Aorta (tissue), 5 donors: ENCODE measurements at places on chromosomes 16 and 17. TPM values are rescaled to one million over a fixed set of nuclear protein-coding genes. Genes with fewer than 3 reads are reported as not detected.
A peak's percentile ranks its signal among the peaks of the same experiment; 100 is the strongest.

ARL17A gene
- 12.8 TPM for total RNA-seq

GP1BA gene
- 0.19 TPM for total RNA-seq

MCRIP2 gene
- 10.4 TPM for total RNA-seq

ZNF207 gene
- 162 TPM for total RNA-seq

CCDC40 gene
- total RNA-seq, result 11.3 TPM

HAGH gene
- 50.2 TPM for total RNA-seq

TP53 gene
- 45.3 TPM for total RNA-seq

NFATC2IP gene
- total RNA-seq, result 21.5 TPM

NPIPA1 gene
- total RNA-seq, result 221 TPM

DRC7 gene
- total RNA-seq, result not detected

DNA sequence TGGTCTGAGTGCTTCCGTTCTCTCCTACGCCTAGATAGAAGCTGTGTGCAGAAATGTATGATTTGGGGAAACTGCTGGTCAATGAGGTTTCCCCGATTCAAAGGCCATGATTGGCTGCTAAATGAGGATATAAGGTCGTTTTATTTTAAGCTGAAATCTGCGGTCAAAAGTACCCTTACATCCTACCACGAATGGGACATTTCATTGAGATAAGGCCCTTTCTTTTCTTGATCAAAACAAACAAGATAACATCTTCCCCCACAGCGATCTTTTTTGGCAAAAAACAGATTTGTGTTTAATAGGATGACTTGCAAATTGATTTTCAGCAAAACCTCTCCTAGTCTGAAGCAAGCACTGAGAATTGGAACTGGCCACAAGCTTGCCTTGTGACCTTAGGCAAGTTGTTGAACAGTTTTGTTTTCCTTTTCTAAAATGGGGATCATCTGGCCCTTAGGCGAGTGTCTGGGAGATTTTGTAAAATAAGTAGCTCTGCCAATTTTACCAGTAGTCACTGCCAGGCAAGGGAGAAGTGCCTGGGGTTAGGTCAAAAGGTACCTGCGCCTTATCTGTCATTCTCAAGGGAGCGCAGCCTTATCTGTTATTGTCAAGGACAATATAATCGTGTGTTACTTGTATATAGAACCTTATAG, 635 bp downstream of the SCPEP1 start:
- DNase-seq, result no peak

GRCh38 chr17:48241770-48242497, 134.4 kb downstream of the SNX11 start:
- no peak for DNase-seq

- no peak for DNase-seq
Measured at GRCh38 chr17:47213540-47213939, 4.4 kb downstream of the MYL4 start.

DNA sequence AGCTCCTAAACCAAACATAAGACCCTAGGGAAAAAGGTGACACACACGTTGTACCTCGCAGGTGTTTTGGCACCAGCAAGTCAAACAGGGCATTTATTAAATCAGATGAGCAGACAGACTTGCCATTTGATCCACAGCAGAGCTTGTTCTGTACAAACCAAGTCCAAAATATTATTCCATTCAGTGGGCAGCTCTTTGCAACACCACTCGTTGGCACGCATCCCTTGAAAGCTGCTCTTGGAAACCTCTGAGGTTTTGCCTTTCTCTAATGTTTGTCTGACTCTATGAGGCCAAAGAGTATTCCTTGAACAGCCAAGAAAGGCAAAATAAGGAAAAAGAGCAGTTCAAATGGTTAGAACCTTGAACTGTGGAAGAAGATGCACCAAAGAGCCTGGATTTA, 12.7 kb downstream of the TMEM100 start:
- no peak for DNase-seq

GRCh38 chr17:17888821-17889220, 52.0 kb upstream of the SREBF1 start:
- DNase-seq, result peak; percentile 30

GRCh38 chr17:76094046-76094445, 9.5 kb downstream of the EXOC7 start:
- DNase-seq, result no peak

- peak; percentile 62 for DNase-seq
Measured at GRCh38 chr17:8076502-8077266, 10.8 kb downstream of the ALOX12B start.

GRCh38 chr17:2909846-2910234, 113.6 kb downstream of the RAP1GAP2 start:
- DNase-seq, result no peak

DNA sequence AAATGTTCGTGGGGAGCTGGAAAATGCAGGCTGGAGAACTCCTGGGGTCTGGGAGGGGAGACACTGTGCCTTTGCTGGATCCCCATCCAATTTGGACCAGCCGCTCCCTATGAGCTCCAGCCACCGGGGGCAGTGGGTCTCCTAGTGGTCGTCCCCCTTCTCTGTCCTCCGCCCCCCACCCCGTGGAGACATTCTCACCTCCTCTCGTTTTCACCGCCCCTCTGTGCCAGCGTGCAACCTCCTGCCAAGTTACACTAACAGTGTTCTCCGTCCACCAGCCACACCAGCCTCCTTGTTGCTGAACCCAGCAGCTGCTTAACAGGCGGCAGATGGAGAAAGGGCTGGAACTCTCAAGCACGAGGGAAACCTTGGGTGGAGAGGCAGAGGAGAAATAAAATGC, 67.4 kb upstream of the SOX9 start:
- DNase-seq, result no peak

DNA sequence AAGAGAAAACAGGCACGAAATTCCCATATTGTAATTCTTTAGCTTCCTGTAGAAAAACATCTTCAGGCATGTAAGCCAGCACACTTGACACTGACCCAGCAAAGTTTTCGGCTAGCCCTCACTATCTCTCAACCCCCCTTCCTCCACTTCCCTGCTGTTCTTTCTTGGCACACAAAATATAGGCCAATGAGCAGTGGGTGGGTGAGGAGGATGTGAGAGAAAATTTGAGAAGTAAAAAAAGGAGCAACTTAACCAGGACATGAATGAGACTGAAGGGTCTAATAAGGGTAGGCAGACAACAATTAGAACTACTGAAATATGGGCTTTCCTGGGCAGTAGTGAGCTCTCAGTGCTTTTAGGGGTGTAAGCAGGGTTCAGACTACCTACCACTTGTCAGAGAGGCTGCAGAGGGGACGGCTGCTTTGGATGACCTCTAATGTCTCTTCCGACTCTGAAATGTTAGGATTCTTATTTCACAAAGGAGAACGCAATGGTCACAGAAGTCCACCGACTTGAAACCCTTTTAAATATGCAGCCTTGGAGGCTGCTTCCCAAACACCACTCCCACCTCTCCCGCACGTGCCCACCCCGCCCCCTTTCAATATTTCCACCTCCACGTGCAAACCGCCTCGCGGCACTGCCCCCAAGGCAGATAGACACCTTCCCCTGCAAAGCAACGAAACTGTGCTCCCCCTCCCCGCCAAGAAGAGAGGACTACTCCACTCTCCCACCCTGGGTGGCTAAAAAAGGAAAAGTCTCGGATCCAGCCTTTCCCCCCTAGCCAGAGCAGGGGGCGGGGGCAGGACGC, 889 bp downstream of the MBTD1 start:
- no peak for DNase-seq

DNA sequence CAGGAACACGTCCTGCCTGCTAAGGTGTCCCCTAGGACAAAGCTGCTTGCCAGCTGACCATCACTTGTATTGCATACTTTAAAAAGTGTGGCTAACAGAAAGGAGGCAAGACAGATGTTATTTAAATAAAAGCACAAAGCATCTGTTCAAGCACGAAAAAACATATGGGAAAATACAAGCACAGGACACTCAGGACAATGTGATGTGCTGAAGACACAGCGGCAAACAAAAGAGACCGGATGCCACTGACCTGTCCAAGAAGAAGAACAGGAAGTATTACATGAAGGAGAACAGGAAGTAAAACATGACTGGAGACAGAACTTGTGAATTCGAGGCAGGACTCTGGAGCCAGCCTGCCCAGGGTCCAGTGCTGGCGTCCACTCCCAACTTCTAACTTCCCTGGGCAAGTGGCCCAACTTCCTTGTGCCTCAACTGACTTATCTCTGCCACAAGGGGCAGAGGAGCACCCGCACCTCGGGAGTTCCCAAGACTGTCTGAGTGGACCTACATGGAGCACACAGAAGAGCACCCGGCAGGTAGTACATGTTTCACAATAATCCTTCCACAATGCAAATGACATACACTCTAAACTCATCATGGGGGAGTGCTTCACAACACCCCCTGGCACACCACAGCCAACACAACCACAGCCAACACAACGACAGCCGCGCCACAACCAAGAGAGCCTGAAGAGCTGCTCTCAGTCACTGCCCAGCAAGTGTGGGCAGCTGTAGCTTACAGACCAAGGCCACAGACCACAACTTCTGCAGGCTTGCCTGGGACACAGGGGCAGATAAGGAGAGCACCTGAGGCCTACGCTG, 36.6 kb downstream of the ANKRD11 start:
- DNase-seq, result peak; percentile 70

DNA sequence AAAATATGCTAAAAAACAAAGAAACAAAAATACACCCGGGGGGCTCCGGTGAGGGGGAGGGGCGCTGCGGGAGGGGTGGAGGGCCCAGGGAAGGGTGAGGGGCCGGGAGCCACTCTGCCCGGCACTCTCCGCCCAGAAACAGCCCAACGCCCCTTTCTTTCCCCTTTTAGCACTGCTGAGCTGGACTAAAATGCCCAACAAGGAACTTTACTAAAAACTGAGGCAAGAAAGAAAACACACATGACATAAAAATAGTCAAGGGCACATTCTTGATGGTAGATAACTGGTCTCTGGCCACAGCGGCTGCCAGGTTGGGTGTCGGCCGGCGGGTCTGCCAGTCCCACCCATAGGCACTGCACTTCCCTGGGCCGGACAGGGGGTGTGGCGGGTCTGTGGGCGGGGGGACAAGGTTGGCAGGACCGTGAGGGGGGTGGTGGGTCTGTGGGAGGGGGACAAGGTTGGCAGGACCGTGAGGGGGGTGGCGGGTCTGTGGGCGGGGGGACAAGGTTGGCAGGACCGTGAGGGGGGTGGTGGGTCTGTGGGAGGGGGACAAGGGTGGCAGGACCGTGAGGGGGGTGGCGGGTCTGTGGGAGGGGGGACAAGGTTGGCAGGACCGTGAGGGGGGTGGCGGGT, 20.9 kb downstream of the METRNL start:
- DNase-seq, result peak; percentile 86

GRCh38 chr16:53519417-53520091, 16.5 kb upstream of the AKTIP start:
- no peak for DNase-seq

DNA sequence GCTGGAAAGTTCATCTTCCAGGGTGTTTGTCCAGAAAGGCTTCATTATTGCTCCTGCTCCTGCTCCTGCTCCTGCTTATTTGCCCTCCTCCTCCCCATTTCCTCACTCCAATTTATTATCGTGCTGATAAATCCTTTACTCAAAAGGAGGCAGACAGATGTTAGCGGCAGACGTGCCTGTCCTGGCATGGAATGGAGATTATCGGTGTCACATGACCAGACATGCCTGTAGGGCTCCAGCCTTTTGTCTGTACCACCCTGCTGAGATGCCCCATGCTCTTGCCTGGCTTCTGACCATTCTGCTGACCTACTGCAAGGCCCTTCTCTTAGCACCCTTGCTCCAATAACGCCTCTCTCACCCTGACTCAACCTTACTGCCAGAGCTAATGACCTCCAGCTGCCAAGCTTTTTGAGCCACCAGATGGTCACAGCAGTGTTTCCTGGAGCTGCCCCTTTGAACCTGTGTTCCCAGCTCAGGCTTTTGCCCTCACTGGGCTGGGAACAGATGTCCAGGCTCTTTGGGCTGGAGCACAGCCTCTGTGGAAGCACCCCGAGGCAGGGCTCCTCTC, 12.8 kb downstream of the DNAH9 start:
- no peak for DNase-seq

- no peak for DNase-seq
Measured at GRCh38 chr16:11715246-11715947, 27.3 kb downstream of the TXNDC11 start.

GRCh38 chr17:78351449-78352006, 8.3 kb downstream of the SOCS3 start:
- peak; percentile 96 for DNase-seq

DNA sequence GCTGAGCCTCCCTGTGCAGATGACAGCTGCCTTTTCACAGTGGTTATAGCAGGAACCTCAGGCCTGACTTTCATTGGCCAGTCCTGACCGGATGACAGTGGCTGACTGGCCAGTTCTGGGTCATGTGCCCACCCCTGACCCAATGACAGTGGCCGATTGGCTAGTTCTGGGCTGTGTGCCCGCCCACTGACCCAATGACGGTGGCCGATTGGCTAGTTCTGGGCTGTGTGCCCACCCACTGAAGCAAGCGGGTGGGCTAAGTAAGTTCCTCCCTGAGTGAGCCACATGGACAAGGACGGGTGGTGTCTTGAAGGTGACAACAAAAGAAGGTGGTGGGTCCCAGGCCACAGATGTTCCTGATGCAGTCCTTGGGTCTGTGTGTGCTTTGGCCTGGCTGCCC, 9.5 kb downstream of the DEF8 start:
- peak; percentile 73 for DNase-seq

- DNase-seq, result peak; percentile 46
Measured at GRCh38 chr16:57371494-57372371, 557 bp upstream of the CX3CL1 start.

GRCh38 chr16:79980650-79981521, 380.3 kb upstream of the MAF start:
- no peak for DNase-seq

DNA sequence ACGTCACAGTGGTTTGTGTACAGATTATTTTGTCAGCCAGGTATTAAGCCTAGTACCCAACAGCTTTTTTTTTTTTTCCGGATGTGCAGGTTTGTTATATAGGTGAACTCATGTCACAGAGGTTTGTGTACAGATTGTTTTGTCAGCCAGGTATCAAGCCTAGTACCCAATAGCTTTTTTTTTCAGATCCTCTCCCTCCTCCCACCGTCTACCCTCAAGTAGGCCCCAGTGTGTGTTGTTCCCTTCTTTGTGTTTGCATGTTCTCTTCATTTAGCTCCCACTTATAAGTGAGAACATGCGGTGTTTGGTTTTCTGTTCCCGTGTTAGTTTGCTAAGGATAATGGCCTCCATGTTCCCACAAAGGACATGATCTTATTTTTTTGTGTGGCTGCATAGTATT, 19.9 kb downstream of the RPTOR start:
- no peak for DNase-seq

- no peak for DNase-seq
Measured at GRCh38 chr16:14181371-14182050, 110.4 kb downstream of the MRTFB start.

- DNase-seq, result peak; percentile 57
Measured at GRCh38 chr17:292531-293382, 59.9 kb downstream of the RPH3AL start.

- no peak for DNase-seq
Measured at GRCh38 chr17:8826808-8827435, 27.8 kb upstream of the MFSD6L start.

- no peak for DNase-seq
Measured at GRCh38 chr17:1744551-1745512, 2.2 kb downstream of the SERPINF2 start.
